Tibial artery (tissue), 4 donors: ENCODE measurements at places on chromosomes 3 and 15.

DNA sequence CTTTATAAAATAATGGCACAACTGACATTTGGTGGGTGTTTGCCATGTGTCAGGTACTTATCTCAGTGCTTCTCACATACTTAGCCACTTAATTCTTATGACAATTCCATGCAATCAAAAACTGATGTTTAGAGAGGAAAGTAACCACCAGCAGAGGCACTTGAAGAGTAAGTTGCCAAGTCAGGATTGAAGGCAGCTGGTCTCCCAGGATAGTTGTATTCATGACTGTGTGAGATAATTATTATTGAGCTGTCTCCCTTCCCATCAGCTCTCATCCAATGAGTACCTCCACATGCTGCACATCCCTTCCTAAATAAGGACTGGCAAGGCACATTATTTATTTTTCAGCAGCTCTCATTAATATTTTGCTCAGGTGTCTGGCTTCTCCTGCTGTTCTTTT is 4.8 kb downstream of the VEPH1 start:
- DNase-seq, result no peak

DNA sequence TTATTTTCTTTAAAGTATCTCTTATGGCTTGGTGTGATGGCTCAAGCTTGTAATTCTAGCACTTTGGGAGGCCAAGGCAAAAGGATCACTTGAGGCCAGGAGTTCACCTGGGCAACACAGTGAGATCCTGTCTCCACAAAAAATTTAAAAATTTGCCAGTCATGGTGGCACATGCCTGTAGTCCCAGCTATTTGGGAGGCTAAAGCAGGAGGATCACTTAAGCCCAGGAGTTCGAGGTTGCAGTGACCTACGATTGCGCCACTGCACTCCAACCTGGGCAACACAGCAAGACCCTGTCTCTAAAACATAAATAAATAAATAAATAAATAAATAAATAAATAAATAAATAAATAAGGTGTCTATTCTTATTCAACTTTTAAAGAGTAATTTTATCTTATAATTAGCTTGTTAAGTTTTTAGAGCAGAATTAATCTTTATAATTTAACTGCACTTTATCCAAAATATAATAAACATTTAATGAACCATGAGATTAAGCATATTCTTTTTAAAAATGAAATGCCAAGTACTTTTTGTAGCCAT is 48.0 kb downstream of the KPNA1 start:
- DNase-seq, result no peak

DNA sequence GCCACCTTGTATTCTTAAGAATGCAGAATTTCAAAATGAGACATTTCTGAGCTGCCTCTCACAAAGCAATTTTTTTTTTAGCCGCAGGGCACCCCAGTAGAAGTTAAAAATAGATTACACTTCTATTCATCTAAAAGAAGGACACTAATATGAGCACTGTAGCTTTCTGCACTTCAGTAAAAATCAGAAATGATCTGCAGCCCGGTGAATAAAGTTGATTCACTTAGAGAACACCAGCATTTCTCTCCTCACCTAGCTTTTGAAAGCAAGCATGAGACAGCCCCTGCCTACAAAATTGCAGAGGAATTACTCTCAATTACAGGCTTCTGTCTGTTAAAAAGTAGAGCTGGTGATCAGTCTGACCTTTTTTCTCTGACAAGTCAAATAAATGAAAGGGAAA is 1062.4 kb downstream of the FHIT start:
- no peak for DNase-seq

GRCh38 chr15:90530250-90531051 is 728 bp downstream of the CRTC3 start:
- DNase-seq, result peak; percentile 34

DNA sequence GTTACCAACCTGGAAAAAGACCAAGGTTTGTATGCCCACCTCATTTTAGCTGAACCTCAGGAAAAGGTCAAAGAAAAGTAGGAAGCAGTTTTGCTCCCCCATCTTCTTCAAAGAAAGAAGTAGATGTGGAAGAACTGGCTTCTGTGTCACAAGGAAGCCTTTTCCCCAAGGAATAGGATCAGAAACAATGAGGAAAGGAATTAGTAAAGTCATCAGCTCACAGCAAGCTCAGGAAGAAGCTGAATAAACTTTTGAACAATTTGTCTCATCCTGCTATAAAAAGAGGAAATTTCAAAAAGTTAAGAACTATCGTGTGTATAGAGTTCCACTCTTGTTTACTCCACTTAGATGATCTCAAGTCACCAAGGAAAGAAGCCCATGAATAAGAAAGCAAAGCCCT is 174.2 kb downstream of the PDE8A start:
- DNase-seq, result no peak

GRCh38 chr3:140135461-140135860 is 200.5 kb downstream of the CLSTN2 start:
- DNase-seq, result no peak

- DNase-seq, result no peak
Measured at GRCh38 chr15:33612721-33613304, 302.0 kb downstream of the RYR3 start.

DNA sequence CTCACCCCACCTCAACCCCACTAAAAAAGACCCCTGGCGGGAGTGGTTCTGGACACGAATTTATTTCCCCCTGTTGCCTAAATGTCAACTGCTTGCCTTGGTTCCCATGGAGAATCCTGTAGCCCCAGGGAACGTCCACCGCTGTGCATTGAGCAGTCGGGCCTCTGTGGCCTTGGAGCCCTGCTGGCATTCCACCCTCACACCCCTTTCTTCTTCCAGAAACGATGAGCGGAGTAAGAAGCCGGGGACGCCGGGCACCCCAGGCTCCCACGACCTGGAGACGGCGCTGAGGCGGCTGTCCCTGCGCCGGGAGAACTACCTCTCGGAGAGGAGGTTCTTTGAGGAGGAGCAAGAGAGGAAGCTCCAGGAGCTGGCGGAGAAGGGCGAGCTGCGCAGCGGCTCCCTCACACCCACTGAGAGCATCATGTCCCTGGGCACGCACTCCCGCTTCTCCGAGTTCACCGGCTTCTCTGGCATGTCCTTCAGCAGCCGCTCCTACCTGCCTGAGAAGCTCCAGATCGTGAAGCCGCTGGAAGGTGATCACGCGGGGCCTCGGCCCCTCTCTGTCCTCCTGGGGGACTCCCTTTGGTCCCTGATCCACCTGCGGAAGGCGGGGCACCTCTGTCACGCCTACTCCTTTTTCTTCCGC is 63.6 kb downstream of the CCK start:
- no peak for DNase-seq

DNA sequence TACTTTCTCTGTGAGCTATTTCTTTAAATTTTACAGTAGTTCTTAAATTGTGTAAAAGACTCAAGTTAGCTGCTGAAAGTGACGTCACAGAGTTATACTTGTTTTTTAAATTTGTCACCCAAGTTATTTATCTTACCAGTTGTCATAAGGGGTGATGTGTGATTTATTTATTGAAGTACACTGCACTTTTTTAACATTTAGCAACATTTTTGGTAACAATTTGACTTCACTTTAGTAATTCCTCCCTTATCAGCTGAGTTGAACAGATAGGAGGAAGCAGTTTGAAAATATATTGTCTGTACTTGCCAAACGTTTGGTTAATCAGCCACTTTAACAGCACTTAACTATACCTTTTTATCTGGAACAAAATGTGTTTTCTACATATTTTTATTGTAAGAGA is 3.8 kb downstream of the STT3B start:
- DNase-seq, result no peak

DNA sequence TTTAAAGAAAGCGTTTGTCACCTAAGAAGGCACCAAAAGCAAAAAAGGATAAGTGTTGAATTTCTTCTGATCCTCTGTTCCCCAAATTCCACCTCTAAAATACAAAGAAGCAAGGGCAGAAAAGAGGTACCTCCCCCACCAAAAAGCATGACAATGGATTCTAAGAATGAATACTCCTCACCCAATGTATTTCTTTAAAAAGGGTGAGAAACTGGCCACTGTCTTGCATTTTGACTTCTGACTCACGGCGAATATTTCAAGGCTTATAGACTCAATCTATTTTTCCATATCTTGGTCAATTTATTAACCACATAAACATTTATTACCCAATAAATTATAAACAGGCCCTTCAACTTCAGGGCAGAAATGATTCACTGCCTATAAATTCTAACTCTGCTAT is 131.1 kb downstream of the NR1I2 start:
- DNase-seq, result no peak

- DNase-seq, result no peak
Measured at GRCh38 chr3:14347110-14347509, 55.3 kb upstream of the SLC6A6 start.

DNA sequence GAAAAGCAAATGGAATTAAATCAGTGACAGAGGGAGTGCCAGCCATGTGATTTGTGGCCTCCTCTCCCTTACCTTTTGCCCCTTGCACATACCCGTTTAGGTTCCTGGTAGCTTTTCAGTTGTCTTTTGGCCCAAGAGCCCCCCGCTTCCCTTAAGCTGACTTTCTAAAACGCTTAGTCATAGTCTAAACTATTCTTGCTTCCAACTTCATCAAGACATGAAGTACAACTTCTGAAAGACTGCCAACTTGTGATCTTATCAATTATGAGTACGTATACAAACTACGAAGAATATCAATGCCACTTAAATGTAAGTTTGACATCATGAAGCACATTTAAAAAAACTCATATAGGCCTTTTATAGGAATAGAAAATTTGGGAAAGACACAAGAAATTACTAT is 61.9 kb downstream of the EIF3J start:
- no peak for DNase-seq

DNA sequence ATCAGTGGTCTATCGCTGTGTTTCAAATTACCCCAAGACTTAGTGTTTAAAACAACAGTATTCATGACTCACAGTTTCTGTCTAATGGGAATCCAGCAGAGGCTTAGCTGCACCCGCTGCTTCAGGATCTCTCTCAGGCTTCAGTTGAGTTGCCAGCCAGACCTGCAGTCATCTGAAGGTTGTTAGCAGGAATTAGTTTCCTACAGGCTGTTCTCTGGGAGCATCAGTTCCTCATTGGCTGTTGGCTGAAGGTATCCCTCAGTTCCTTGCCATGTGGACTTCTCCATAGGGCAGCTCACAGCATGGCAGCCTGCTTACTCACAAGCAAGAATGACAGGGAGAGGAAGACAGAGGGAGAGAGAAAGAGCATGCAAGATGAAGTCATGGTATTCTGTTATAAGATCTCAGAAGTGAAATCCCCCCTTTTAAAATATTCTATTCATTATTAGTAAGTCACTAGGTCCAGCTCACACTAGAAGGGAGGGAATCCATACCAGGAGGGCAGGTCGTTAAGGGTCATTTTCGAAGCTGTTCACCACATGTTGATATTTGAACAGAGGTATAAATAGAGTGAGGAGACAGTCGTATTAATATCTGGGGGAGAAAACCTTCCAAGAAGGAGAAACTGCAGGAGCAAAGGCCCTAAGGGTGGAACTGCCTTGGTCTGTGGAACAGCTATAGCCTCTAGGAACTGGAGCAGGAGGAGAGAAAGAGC is 473.9 kb upstream of the PPP2R3A start:
- DNase-seq, result no peak

GRCh38 chr3:134276086-134276485 is 25.4 kb upstream of the RYK start:
- DNase-seq, result no peak

- no peak for DNase-seq
Measured at GRCh38 chr3:56115698-56116097, 352.6 kb downstream of the ERC2 start.

DNA sequence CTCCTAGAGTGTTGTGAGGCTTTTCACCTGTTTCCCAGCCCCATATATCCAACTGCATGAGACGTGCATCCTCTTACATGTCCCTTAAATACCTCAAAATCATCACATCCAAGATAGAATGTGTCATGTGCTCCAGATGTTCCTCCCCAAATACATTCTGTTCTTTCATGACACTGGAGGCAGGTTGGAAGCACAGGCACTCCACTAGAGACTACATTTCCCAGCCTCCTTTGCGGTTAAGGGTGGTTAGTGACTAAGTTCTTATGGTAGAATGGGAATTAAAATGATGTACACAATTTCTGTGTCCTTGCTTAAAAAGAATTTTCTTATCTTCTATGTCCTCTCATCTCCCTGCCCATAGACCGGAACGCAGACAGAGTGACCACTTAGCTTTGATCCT is 34.3 kb downstream of the TMEM40 start:
- DNase-seq, result no peak

- no peak for DNase-seq
Measured at GRCh38 chr3:112013784-112014143, 15.0 kb downstream of the TAGLN3 start.

- DNase-seq, result no peak
Measured at GRCh38 chr3:141489203-141489602, 2.4 kb downstream of the RASA2 start.

- no peak for DNase-seq
Measured at GRCh38 chr3:143955113-143955512, 16.5 kb upstream of the DIPK2A start.

- no peak for DNase-seq
Measured at GRCh38 chr15:36832774-36833463, 253.5 kb downstream of the CDIN1 start.

DNA sequence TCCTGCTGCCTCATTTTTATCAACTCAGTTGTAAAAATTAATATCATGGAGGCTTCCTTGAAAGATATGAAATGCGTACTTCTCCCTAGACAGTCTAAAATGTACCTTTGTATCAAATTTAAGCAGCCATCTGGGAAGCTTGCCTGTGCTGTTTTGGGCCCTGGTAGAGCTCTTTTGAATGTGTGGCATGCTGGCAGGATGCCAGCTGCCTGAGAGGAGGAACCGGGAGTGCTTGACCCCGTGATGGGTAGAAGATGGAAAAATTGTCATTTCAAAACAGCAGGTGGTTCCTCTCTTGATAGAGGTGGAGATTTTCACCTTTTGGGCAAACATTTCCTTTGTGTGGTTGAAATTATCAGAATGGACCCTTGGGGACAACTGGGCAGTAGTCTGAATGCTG is 245.3 kb downstream of the RPLP1 start:
- DNase-seq, result peak; percentile 47

- no peak for DNase-seq
Measured at GRCh38 chr3:194293546-194294198, 57.5 kb downstream of the CPN2 start.

DNA sequence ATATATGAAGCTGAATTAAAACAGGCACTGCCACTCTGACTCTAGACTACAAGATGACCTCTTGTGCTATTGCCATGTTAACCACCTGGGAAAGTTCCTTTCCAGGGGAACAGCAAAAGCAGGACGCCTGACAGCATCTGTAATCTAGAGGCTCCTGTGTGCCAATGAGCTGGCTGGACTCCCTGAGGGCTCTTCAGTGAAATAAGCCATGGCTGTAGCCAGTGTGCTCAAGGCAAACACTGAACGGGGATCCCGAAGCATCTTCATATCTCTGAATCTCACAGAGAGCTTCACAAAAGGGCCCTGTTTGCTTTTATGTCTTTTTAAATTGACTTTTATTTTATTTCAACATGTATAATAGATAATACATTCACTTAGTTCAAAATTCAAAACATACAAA is 57.2 kb downstream of the BFSP2 start:
- no peak for DNase-seq

GRCh38 chr3:28124882-28125281 is 116.5 kb upstream of the CMC1 start:
- DNase-seq, result no peak
